ENCODE measurements at places on chromosomes 5 and 9.

- no peak for DNase-seq
Observed at GRCh38 chr5:119019949-119020348, 31.6 kb upstream of the DTWD2 start.

DNA sequence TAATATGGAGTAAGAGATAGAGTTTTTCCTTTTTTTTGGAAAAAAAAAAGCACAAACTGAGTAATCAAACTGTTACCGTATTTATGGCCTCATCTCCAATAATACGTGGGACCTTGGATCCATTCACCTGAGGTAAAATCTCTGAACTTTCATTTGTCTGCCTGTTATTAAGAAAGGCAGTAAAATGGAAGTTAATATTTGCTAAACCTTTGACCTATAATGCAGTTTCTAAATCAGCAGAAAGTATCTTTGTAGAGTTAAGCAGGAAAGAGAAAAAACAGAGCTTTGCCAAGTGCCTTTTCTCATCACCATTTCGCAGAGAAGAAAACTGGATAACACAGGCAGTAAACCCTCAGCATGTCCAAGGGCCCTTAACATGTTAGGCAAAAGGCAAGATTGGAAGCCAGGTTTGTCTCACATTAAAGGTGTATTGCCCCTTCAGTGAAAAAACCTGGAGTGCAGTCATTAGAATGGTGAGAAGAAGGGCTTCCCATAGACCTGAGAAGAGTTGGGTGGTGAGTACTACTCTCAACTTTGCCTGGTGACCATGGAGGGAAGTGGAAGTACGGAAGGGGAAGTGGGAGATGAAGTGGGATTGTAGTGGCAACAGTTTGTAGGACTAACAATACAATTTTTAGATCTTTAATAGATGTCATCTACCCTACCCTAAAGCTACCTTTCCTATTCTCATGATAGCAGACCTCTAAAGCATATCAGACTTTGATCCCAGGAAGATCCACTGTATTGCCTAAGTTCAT is 65.4 kb upstream of the GRAMD2B start:
- DNase-seq, result no peak

DNA sequence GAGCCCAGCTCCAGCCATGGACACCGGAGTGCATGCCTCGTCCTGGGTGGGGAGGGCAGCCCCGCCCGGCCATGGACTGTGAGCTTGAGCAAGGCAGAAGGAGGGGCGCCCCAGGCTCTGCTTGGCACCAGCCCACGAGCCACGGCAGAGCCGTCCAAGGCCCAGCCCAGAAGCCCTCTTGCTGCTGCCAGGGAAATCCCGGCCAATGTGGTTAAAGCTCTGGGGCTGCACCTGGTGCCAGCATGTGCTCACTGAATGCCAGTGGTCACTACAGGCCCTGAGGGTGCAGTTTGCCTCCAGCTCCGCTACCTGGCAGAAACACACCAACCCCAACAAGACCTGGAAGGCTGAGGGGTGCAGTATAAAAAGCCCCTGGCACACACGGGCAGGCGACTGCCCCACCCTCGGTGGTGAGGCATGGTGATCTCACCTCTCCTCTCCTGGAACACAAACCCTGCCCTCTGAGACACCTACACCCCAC is 11.8 kb downstream of the BRD3 start:
- peak; percentile 76 for DNase-seq

DNA sequence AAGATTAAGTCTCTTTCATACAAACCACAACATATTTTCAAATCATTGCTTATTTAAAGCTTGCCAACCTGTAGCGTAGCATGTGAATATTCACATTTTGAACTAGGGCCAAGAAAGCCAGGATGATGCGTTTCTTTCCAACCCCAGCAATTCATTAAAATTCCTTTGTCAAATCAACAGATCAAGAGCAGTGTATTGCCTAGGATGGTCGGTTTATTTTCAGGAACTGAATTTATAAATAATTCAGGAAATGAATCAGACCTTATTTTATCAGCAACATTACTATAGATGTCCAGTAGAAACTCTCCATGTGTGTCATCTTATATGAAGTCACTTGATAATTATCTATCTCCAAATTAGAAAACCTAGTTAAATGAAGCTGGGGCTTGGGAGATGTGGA is 13.2 kb upstream of the AUH start:
- no peak for DNase-seq

GRCh38 chr5:169757016-169757415 is 119.9 kb downstream of the DOCK2 start:
- no peak for DNase-seq

GRCh38 chr5:6732634-6733410 is 19.6 kb downstream of the TENT4A start:
- peak; percentile 59 for DNase-seq

GRCh38 chr9:14479163-14479560 is 165.2 kb upstream of the NFIB start:
- DNase-seq, result no peak

GRCh38 chr5:144598451-144599068 is 427.9 kb downstream of the KCTD16 start:
- DNase-seq, result no peak

- DNase-seq, result no peak
Observed at GRCh38 chr9:113886026-113886369, 9.9 kb downstream of the ZNF618 start.

DNA sequence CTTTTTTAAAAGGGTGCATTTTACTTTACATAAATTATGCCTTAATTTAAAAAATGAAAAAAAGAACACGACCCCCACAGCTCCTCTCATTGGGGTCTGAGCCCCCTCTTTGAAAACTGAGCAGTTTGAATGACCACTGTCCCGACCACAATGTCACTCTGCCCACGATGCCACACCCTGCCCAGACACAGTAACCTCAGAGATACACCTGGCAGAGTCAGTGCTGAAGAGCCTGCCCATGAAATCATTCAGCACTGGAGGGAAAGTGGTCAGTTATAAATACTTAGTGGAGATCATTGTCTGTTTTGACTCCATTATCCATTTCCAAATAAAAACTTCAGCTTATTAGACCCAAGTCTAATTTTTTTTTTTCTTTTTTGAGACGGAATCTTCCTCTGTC is 49.3 kb downstream of the DNAJC21 start:
- DNase-seq, result no peak
